Stimulated activated naive CD4-positive, alpha-beta T cell treated with Interleukin-2 at 50 U/mL for 16 hours (primary cell): ENCODE measurements at places on chromosomes 12 and 14.

DNA sequence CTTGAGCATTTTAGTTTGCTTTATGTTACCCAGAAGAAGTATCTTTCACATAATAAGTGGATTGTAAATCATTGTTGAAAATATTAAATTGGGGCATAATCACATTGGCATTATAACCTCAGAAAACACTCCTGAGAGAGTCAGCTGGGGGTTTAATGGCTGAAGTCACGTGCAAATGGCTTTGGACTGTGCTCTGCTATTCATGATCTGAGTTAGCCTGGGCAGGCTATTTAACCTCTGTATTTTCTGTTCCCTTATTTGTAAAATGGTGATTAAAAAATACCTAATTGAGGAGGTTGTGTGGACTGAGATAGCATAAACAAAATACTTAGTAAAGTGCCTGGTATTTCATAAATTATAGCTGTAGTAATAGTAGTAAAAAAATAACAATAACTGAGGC, 24.9 kb downstream of the KCNA5 start:
- no peak for DNase-seq

DNA sequence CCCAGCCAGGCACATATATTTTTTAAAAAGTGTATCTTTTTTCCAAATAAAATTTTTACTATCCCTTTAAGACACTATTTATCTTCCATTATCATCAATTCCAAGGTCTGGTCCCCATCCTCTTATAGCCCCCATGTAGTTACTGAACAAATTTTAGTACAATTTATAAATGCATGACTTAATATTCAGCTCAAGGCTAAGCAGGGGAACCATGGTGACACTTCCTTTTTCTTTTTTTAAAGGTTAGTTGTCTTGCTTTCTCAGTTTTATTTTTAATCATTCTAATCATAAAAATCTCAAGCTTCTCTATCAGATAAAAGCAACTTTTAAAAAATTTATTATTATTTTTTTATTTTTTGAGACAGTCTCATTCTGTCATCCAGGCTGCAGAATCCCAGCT, 92.3 kb downstream of the TRAFD1 start:
- no peak for DNase-seq

GRCh38 chr14:90398841-90399540, 2.2 kb downstream of the CALM1 start:
- no peak for DNase-seq

- no peak for DNase-seq
Measured at GRCh38 chr12:113908584-113909100, 57.5 kb downstream of the RBM19 start.

- no peak for DNase-seq
Measured at GRCh38 chr12:117523971-117524370, 162.5 kb upstream of the NOS1 start.

DNA sequence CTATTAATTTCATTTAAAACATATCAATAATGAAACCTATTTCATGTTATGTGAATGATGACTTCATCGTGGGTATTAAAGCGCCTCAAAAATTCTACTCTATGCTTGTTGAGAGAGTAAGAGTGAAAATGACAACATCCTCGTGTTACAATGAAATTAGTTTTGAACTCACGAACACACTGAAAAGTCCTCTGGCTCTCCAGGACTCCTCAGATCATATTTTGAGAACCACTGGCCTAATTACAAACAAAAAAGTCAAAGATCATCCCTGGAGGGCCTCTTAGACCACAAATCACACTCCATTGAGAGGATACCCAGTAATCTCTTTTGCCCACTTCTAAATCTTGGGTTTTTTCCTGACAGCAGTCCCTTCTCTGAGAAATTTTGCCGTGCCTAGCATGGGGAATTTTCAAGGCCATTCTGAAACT, 19.1 kb downstream of the DAAM1 start:
- no peak for DNase-seq

GRCh38 chr14:24513009-24513408, 4.9 kb upstream of the CMA1 start:
- DNase-seq, result no peak

DNA sequence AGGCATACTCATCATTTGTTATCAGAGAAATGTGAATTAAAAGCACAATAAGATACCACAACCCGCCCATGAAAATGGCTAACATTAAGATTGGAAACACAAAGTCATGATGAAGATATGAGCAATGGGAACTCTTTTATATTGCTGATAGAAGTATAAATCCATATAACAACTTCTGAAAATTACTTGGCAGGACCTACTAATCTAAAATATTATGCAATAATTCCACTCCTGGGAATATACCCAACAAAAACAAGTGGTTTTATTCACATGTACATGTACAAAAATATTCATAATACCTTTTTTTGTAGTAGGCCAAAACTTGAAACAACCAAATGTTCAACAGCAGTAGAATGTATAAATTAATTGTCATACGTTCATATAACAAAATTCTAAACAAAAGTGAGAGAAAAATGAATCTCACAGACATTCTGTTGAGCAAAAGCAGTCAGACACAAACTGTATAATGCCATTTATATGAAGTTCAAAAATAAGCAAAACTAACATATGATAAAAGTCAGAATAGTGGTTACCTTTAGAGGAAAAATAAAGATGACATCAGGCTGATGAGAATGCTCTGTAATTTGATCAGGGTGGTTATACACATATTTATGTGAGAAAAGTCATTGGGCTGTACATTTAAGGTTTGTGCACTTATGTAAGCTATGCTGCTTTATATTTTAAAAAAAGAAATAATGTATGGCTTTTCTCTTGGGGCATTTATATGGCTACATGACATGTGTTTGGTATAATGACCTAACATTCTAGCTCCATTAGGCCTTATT, 309.2 kb upstream of the KITLG start:
- DNase-seq, result no peak

DNA sequence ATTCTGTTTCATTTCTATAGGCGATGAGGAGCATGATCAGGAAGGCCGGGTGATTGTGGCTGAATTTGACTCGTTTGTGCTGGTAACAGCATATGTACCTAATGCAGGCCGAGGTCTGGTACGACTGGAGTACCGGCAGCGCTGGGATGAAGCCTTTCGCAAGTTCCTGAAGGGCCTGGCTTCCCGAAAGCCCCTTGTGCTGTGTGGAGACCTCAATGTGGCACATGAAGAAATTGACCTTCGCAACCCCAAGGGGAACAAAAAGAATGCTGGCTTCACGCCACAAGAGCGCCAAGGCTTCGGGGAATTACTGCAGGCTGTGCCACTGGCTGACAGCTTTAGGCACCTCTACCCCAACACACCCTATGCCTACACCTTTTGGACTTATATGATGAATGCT, 1.9 kb downstream of the APEX1 start:
- no peak for DNase-seq

GRCh38 chr12:105764216-105764835, 374.4 kb downstream of the NUAK1 start:
- no peak for DNase-seq

DNA sequence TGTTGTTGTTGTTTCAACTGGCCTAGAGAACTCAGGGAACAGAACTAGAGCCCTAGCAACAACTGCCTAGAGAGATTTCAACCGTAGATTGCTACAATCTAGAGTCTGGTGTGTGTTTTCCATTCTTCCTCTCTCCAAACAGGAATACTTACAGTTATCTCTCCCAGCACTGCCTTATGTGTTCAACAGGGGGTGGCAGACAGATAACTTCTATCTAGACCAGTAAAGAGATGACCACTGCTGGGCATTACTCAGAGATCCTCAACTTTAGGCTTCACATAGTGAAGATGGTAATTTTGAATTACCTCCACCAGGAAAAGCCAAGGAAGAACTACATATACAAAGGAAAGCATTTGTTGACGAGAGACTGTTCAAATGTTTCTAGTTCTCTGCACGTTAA, 4.8 kb downstream of the TXNDC16 start:
- DNase-seq, result no peak

DNA sequence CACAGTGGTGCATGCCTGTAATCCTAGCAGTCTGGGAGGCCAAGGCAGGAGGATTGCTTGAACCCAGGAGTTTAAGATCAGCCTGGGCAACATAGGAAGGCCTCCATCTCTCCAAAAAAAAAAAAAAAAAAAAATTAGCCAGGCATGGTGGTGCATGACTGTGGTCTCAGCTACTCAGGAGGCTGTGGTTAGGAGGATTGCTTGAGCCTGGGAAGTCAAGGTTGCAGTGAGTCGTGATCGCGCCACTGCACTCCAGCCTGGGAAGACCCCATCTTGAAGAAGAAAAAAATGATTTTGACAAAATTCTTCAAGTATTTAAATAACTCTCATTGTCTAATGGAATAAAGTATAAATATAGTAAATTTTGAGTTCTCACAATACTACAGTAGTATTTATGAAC, 219.2 kb upstream of the SSTR1 start:
- DNase-seq, result no peak

DNA sequence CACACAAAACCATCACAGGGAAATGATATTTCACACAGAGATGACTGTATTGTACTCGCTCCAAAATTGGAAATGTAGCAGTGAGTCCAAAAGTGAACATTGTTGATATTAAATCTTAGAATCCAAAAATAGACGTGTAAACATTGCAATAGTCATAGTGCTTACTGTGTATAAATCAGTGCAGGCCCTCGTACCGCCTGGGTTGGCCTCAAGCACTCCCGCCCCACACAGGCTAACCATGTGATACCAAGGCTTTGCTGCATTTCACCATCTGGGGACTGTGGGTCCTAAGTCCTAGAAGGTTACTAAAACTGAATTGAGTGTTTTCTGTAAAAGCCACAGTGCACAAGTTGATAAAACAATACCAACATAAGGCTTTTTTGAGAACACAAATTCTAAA, 107.3 kb downstream of the PPP2R5E start:
- no peak for DNase-seq

DNA sequence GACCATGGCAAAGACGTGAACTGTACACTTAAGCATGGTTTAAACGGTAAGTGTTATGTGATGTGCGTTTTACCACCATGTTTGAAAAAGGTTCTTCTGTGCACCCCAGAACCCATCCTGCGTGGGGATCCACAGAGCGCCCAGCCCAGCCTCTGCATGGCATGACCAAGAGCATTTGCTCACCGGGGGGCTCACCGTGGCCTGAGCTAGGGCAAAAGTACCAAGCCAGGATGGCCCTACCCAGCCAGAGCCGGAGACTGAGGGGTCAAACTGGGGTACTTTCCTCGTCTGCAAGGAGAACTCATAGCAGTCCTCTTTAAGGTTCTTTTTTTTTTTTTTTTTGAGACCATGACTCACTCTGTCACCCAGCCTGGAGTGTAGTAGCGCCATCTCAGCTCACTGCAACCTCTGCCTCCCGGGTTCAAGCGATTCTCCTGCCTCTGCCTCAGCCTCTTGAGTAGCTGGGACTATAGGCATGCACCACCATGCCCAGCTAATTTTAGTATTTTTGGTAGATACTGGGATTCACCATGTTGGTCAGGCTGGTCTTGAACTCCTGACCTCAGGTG, 16.4 kb upstream of the ANKRD9 start:
- no peak for DNase-seq

- no peak for DNase-seq
Measured at GRCh38 chr14:103126873-103127304, 3.6 kb downstream of the TNFAIP2 start.

GRCh38 chr12:113366827-113367226, 8.4 kb downstream of the PLBD2 start:
- DNase-seq, result no peak

- no peak for DNase-seq
Measured at GRCh38 chr14:102371361-102371760, 8.6 kb downstream of the TECPR2 start.

- no peak for DNase-seq
Measured at GRCh38 chr12:111204788-111205241, 164.1 kb downstream of the PHETA1 start.

DNA sequence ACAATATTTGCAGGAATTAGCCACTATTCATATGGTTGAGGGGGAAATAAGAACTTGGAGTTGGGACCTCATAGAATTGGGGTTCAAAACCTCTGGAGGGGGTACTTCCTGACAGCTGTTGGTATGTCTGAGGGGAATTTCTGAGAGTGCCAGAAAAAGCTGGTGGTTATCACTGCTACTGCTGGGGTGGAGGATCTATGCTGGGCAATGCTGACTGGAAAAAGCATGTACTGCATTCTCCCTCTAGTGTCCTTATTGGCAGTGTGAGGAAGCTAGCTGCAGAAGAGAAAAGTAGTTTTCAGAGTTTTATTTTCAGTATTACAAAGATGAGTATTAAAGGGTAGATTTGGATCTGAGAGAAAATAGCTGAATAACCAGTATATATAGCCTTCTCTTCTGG, 88.8 kb downstream of the FUT8 start:
- DNase-seq, result no peak

GRCh38 chr14:62501021-62501750, 544.1 kb downstream of the KCNH5 start:
- no peak for DNase-seq

DNA sequence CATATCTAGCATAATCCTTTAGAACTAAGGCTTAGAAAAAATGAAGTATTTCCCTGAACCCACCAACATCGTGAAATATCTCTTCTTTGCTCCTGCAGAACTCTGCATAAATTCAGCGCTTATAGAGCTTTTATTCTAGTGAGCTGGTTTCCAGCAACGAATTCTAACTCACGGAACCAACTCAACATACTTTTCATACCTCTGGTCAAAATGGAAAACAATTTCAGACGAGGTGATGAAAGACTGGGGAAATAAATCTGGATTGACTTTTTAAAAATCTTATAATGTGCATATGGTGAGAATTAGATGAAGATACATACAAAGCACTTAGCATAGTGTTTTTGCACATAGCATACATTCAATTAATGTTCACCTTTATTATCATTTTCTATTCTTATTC, 62.6 kb upstream of the BBS10 start:
- no peak for DNase-seq
